ENCODE measurements at places on chromosomes 4 and X.

- DNase-seq: no peak
Measured at GRCh38 chr4:17448689-17449088, 63.2 kb downstream of the QDPR start.

DNA sequence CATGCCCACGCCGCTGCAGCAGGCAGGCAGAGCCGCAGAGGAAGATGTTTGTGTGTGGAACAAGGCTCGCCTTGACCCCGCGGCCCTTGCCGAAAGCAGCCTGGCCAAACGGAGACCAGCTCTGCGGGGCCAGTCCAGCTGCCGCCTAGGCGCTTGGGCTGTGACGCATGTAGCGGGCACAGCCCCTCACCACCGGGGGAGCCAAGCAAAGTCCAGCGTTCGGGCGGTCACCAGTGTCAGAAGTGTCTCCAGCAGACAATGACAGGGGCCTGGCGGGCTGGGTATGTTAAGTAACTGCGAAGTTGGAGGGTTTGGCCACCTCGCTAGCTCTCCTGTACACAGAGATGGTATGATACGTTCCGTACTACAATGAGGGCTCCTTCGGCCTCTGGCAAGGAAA, 1.3 kb downstream of the AMER1 start:
- DNase-seq: no peak

DNA sequence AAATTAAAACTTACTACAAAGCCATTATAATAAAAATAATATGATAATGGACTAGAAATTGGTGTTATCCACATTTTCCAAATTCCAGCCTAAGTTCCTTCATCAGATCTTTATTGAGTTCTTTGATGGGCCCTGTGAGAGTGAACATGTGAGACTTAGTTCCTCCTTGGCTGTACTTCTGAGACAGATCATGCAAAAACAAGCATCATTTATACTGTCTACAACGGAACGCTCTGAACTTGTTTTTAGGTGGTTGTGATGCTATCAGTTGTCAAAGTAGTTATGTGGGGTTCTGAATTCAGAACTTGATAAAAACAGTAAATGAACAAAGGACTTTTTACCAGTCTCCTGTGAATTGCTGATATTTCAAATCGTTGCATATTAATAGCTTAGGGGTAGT, 48.9 kb downstream of the JADE3 start:
- DNase-seq: no peak

- DNase-seq: no peak
Measured at GRCh38 chrX:137032841-137033773, 688 bp downstream of the GPR101 start.

- no peak for DNase-seq
Measured at GRCh38 chr4:52824603-52825459, 37.3 kb upstream of the RASL11B start.

DNA sequence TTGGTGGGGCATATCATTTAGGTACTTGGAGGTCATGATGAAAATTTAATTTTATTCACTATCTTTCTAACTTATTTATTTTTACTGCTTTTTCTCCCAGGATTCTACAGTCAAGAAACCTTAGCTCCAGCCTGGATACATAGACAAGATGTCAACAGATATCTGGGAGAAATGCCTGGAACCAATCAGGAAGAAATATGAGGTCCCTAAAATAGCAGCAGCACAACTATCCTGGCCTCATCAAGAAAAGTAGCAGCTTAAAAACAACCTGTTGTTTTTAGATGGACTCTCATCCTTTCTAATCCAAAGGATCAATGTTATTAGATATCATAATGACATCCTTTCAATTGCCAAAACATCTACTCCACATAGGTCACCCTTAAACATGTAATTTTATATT, 54.5 kb downstream of the MAOB start:
- DNase-seq: no peak

All from progenitor cell of endocrine pancreas (in vitro differentiated cells).